ENCODE measurements at places on chromosomes 16 and 17.

DNA sequence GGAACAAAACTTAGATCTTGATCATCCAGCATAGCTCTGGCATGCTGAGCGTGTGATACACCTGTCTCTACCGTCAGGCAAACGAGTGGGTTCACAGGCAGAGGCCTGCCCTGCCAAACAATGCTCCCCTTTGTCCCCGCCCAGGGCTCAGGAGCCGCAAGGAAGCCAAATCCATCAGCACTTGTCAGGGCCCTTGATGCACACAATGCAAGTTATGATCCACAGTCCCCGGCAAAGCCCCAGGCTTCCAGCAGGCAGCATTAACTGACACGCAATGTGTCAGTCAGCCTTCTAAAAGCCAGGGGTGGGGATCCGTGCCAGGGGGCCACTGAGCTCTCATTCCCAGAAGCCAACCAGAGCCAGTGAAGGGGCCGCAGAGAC is 460.9 kb downstream of the SLC39A11 start:
- DNase-seq, result no peak

DNA sequence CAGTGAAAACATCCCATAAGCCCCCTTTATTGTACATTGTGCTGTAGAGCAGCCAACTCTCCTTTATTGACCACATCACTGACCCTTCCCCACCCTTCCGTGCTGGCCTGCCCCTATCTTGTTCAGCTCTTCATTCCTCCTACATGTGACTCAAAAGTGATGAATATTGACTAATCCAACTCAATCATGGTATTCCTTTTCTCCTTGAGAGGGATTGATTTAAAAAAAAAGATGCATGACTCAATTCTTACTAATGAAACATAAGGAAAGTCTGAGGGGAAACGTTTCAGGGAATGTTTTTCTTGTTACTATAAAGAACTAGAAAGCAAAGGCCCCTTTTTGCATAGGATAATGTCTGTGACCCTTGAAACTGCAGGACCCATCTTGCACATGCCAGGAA is 125.2 kb upstream of the SOX9 start:
- DNase-seq, result no peak

GRCh38 chr16:11329891-11330290 is 15.4 kb upstream of the RMI2 start:
- no peak for DNase-seq

DNA sequence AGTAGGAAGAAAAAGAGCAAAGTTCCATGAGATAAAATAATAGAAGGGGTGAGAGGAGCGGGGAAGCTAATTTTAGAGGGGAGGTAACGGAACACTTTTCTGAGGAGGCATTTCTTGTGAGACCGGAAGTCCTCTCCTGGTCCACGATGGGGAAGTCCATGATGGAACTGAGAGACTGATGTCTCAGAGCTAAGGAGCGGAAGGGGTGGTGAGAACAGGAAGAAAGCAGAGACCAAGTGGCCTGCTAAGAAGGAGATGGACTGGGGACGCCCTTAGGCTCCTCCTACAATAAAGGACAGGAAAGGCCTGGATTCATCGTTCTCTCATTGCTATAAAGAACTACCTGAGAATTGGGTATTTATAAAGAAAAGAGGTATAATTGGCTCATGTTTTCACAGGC is 59.4 kb downstream of the ADAMTS18 start:
- no peak for DNase-seq

GRCh38 chr16:81004646-81005353 is 1.9 kb downstream of the CMC2 start:
- DNase-seq, result no peak

GRCh38 chr17:42517516-42517915 is 18.5 kb upstream of the NAGLU start:
- peak; percentile 84 for DNase-seq

DNA sequence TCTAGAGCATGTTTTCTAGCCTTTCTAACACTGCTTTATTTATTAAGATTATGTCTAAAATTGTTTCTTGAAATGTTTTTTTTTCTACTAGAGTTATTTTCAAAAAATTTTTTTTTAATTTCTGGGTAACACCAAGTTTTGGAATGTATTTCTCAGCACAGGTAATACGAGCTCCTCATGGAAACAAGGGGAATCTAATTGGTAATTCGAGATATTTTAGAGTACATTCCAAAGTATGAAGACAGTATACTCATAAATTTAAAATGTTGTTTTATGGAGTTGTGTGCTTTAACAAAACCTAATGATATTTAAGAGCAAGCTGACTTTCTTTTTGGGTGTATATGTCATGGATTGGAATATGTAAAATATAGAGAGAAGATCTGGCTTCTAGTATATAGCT is 42.4 kb downstream of the OMG start:
- no peak for DNase-seq

DNA sequence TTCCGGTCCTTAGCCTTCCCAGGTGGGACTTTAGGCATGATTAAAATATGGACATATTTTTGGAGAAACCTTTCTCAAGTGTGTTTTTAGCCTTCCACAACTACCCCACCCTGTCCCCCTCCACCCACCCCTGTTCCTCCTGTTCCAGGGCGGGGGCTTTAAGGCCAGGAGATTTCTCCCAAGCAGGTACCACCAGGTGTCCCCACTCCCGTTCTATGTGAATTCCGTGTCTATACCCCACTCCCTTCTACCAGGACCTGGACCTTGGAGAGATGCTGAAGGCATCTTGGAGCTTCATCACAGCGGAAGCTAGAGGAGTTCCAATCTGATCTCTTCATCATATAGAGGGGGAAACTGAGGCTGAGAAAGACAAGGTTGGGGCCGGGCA is 9.7 kb downstream of the CA4 start:
- no peak for DNase-seq

GRCh38 chr17:34607917-34608316 is 28.5 kb downstream of the TMEM132E start:
- DNase-seq, result no peak

- DNase-seq, result no peak
These were observed 1.3 kb downstream of the FDXR start for GRCh38 chr17:74871356-74872076.

DNA sequence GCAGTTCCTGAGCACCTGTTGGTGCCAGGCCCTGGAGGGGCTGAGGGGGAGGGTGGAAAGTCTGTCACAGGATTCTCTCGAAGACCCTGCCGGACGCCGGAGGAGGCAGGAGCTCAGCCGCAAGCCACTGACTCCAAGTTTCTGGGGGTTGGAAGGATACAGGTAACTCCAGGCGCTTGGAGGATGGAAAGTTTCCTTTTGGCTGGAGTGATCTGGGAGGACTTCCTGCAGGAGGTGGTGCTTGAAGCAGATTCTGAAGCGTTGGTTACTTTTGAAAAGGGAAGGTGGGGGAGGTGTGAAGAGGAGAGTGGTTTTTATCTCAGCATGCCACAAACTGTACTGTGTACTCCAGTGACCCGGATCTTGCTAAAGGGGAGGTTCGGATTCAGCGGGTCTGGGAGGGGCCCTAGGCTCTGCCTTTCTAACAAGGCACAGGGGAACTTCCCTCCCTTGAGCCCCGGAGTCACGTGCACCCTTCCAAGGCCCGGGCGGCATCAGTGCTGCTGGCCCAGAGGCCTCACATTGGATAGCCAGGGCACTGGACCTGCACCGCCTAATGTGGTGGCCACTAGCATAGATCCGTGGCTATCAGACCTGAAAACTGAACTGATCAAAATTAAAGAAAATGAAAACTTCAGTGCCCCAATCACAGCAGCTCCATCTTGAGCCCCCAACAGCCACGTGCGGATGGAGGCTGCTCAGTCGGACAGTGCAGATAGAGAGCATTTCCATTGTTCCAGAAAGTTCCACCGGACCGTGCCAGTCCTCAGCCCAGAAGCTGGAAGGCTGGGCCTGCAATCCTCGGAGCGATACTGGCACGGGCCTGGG is 42.2 kb upstream of the GSE1 start:
- no peak for DNase-seq

- DNase-seq, result no peak
These were observed 22.5 kb downstream of the EIF4A3 start for GRCh38 chr17:80124351-80124981.

DNA sequence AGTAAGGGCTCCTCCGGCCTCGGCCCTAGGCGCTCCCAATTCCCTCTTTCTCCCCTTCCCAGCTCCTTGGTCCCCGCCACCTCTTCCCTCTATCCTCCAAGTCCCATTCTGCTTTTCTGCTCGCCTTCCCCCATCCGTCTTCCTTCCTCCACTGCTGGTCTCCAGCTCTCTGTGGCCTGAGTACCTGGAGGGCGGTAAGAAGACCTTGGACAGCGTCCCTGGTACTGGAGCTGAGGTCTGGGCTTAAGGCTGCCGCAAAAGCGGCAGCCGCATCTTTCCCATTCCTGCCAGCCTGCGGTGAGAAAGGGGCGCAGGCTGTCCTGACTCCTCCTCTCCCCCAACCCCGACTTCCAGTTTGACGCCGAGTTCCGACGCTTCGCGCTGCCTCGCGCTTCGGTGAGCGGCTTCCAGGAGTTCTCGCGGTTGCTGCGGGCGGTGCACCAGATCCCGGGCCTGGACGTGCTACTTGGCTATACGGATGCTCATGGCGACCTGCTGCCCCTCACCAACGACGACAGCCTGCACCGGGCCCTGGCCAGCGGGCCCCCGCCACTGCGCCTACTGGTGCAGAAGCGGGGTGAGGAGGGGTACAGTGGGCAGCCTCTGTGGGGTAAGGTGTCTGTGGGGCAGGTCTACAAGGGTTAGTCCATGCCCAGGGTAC is 471 bp downstream of the PARD6A start:
- DNase-seq, result no peak

GRCh38 chr16:68408428-68408827 is 39.9 kb downstream of the SMPD3 start:
- DNase-seq, result no peak

- no peak for DNase-seq
These were observed 15.7 kb upstream of the RNF43 start for GRCh38 chr17:58432806-58433573.

GRCh38 chr16:72850853-72851252 is 197.1 kb downstream of the ZFHX3 start:
- DNase-seq, result no peak

DNA sequence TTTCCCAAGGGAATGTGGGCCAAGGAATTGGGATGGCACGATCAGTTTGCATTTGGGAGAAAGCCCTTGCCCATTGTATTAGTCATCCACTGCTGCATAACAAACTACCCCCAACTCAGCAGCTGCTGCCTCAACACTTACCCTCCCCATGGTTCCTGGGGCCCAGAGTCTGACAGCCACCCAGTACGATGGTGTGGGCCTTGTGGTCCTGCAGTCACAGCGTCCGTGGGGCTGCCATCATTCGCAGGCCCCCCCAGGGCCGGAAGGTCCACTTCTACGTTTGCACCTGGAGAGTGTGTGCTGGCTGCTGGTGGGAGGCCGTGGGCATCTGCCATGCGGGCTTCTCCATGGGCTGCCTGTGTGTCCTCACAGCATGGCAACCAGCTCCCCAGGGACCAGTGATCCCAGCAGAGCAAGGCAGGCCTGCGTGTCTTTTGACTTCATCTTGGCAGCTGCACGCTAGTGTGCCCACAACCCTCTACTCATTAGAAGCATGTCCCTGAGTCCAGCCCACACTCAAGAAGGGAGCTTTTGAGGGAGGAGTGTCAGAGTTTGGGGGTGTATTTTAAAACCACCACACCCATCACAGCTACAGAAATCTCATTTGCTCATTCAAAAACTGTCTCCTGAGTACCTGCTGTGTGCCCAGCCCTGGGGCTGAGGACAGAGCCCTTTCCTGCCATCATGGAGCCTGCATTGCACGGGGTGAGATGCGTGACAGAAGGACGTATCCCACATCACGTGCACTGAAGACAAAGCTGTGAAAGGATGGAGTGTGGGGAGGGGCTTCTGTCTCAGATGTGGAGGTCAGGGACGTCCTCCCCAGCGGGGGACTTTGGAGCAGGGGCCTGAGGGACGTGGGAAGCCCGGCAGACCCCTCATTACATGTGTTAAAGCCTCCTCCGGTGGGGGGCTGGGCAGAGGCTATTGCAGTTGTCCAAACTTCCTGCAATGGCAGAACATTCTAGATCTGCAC is 185.0 kb upstream of the ZNF469 start:
- DNase-seq, result no peak

DNA sequence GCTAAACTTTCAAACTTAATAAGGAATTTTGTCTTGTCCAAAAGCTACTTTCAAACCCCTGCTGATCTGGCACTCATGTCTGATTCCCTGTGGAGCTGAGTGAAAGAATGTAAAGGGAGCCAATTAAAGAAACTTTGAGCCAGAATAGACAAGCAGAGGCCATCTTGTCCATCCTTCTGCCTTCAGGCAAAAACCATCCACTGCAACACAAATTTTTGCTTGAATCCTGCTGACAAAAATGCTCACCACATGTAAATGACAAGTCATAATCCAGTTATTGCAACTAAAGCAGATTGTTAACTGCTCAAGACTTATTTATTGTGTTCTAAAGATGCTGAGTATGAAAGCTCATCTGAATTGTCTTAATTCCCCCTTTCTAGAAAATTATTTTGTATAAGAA is 124.0 kb upstream of the HLF start:
- no peak for DNase-seq

DNA sequence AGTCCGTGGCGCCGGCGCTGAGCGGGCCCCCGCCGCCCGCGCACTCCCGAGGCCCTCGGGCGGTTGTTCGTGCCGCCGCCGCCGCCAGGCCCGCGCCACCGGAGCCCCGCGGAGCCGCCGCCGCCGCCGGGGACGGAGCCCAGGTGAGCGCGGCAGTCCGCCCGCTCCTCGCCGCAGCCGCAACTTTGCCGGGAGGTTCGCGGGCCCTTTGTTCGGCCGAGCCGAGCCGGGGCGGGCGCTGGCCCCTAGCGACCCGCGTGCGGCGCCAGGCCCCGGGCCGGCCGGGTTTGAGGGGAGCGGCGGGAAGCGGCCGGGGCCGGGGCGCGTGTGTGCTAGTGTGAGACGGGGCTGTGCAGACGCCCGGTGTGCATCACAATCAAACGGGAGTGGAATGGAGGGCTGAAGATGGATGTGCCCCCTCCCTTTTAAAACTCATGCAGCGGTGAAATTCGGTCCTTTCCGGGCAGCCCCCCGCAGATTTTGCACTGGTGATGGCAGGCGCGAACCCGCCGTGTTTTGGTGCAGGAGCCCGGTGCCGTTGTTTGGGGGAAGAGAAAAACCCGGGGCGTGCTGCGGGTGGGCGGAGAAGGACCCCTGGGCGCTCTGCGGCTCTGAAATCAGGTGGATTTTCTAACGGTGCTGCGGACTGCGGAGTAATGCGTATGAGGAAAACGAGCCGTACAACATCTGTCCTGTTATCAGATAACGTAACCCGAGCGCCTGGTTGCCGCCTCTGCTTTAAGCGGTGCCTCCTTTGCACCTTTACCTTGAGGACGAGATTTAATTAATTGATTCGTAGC is 823 bp downstream of the TNRC6C start:
- DNase-seq, result peak; percentile 17

GRCh38 chr16:9151074-9151473 is 59.6 kb downstream of the HAPSTR1 start:
- DNase-seq, result no peak

DNA sequence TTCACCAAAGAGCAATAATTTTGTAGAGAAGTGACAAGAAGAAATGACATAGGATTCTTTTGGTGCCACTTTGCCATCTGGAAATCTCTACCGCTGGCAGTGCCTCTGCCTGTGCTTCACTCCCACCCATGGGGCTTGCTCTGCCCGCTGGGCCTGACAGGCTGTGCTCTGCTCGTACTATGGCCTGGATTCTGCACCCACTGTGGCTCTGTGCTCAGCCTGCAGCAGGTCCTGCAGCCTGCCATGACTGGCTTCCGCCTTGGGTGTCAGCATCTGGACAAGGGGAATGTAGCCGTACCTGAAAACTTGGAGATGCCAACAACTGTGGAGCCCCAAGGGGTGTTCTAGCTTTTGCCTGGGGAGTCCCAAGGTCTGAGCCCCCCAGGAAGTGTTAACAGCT is 792.3 kb downstream of the CDH8 start:
- DNase-seq, result no peak

- no peak for DNase-seq
These were observed 744 bp downstream of the JPH3 start for GRCh38 chr16:87602821-87603683.
